HFF-Myc (cell line): ENCODE measurements at places on chromosomes 1 and 21.

GRCh38 chr1:48979940-48980339 is 203.2 kb upstream of the BEND5 start:
- no peak for DNase-seq

DNA sequence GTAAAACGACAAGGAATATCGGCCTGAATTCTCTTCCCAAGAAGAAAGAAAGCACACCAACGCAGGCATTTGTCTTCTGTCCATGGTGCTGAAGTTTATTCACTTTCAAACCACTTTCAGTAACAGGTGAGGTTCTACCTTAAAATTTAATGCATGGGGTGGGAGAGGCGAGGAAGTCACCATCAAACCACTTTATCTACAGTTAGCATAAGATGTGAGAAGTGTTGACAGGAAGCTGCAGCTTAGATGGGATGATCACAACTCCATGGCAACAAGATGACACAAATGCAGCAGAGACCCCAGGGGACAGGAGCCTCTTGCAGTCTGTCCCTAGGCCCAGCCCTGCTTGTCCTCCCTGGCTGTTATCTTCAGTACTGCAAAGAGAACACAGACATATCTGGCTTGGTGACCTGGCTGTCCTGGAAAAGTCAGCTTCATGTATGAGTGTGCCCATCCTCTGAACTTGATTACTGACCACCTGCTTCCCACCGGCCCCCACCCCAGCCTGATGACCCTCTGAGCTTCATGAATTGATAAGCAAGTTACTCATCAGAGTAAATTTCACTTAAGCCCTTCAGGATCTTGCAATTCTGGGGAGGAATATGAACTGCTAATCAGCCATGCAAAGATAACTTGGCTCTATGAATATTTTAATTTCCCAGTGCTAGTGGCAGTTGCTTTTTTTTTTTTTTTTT is 1.8 kb downstream of the NPPA start:
- no peak for DNase-seq

DNA sequence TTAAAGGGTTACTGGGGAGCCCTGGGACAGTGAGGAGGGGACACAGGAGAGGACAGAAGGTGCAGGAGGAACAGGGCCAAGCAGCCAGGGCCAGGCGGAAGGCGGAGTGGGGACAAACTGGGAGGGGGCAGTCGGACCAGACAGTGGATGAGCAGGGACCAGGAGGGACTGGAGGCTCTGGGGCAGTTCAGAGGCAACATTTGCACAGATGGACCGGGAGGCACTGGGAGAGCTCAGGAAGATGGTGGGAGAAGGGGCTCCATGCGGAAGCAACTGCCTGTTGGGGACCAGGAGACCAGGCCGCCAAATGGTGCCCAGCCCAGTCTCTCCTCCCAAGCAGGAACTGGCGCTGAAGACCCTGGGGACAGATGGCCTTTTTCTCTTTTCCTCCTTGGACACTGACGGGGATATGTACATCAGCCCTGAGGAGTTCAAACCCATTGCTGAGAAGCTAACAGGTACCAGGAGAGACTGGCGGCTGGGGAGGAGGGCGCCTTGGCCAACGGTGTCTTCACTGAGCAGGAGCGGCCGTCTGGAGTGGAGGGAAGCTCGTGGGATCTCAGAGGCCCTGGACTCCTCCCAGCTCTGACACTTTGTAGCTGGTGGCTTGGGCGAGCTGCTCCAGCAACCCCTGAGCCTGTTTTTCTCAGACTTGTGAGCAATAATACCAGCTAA is 847 bp downstream of the SELENON start:
- DNase-seq: no peak

- DNase-seq: no peak
These were observed 188.5 kb downstream of the SLC45A1 start for GRCh38 chr1:8506456-8506855.

GRCh38 chr1:150282558-150282958 is 204 bp downstream of the CIART start:
- DNase-seq: no peak

DNA sequence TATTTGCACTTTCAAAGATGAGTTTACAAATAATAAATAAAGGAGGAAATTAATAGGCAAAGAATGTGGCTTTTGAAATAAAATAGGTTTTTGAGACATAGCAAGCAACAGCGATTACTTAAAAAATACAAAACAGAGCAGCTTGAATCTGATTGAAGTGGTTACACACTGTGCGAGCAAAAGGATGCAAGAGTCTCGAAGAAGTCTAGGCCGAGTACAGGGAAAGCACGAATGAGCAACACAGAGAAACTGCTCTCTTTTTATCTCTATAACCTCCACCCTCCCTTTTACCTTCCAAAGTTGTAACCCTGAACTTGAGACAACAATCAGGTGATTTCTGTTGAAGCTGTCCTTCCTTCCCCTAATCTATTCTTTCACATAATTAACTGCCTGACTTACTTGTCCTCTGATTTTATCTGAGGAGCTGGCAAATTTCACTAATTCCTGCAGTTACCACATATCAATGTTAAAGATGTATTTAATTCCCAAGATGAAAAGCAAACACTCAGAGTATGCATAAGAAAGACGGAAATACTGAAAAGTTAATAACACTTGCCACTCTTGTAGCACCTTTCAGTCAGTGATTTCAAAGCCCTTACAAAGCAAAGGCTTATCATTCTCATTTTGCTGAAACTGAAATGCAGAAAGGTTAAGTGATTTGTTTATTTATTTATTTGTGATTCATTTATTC is 1030.1 kb downstream of the ADGRL2 start:
- DNase-seq: no peak
